Esophagus squamous epithelium (tissue), 5 donors: ENCODE measurements at places on chromosomes 11 and 22.

DNA sequence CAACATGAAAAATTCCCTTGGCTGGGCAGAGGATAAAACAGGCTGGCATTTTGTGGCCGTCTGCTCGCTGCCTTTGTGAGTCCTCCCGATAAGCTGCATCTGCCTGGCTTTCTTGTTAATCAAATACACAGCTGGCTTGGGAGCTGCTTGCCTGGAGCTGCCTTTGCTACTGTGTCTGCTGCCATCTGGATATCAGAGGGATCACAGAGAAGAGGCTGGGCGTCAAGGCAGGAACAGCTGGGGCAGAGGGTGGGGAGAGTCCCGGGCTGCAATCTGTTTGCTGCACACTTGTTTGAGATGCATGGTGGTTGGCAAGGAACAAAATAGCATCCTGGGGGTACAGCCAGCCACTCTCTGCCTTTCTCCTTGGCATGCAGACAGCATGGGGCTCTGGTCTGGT is 36.0 kb downstream of the COMMD9 start:
- DNase-seq = no peak

- DNase-seq = no peak
Observed at GRCh38 chr11:131073167-131073566, 156.9 kb upstream of the SNX19 start.

GRCh38 chr11:12800032-12800671 is 125.9 kb downstream of the TEAD1 start:
- DNase-seq = no peak

DNA sequence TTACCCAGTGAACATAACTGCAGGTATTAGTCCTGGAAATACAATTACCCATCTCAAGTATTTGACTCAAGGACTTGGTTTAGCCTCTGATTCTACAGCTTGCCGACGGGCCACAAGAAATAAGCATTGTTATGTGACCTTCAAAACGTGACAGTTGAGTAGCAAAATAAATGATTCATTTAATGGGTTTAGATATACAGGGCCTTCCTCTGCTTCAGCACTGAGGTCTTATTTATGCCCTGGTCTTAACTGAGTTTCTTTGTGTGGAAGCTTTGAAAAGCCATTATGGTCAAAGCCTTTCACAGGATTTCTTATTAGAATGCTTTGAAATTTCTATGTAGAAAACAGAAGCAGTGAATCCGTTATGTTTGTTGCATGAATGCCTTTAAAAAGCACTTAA is 899.2 kb upstream of the API5 start:
- no peak for DNase-seq

DNA sequence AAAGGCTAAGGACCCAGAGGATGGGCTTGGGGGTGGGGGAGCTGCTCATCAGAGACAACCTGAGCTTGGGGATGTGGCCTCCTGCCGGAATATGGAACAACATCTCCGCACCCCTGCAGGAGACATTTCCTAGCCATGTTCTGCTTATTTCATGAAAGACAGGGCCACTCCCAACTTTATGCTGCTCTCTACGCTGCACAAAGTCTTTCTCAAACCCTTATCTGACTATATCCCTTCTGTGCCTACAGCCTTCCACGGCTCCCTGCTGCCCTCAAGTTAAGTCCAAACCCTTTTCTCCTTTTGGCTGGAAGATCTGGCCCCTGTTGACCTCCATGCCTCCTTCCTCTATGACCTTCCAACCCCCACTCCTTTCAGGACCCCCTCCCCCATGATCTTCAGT is 562.0 kb downstream of the MN1 start:
- DNase-seq = no peak

DNA sequence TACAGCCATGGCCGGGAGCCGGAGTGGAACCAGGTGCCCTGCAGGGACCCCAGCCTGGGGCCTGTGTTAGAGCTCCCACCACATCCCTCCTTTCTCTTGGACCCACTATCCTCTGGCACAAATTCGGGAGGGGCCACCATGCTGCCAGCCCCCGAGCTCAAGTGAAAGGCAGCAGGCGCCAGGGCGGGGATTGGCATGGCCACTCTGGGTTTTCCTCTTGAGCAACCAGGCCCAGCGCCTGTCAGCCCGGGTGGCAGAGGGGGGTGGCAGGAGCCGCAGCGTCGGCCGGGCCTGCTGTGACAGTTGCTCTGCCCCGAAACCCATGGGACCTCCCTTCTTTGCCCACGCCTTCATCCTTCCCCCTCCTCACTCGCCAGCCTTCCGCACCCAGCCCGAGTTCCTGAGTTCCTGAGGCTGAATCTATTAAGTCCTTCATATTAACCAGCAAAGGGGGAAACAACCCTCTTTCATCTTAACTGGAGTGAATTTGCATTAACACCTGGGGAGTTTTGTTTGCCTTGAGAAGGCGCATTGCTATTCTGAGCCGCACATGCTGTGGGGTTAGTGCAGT is 16.8 kb upstream of the CABP7 start:
- no peak for DNase-seq
